ENCODE measurements at places on chromosomes 3 and 15.

DNA sequence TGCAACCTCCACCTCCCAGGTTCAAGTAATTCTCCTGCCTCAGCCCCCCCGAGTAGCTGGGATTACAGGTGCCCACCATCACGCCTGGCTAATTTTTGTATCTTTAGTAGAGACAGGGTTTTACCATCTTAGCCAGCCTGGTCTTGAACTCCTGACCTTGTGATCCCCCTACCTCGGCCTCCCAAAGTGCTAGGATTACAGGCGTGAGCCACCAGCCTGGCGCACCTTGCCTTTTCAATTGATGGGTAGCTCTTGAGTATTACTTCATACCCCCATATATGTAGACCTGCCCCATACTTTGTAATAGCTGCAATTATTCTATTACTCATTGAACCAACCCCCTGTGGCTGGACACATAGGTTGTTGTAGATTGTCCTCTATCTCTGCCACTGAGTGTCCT lies 101.3 kb downstream of the LRRK1 start:
- DNase-seq, result no peak

GRCh38 chr3:126672741-126673140 lies 17.8 kb upstream of the TXNRD3 start:
- DNase-seq, result no peak

DNA sequence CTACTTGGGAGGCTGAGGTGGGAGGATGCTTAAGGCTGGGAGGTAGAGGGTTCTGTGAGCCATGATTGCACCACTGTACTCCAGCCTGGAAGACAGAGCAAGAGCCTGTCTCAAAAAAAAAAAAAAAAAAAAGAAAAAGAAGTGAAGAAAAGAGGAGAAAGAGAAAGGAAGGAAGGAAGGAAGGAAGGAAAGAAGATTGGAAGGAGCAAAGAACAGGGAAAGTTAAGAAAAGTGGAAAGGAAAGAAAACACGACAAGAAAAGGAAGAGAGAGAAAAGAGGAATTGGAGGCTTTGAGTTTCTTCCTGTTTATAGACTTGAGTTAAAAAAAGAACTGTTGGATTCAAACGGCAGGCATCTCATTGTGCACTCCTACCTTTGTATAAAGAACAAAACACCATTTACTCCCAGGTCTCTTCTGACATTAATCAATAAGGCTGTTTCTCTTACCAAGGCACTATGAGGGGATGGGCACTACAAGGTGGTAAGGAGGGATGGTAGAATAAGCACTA lies 73.5 kb downstream of the EDEM1 start:
- no peak for DNase-seq

- DNase-seq, result no peak
Observed at GRCh38 chr3:192847941-192848340, 69.7 kb downstream of the MB21D2 start.

GRCh38 chr3:187773233-187774184 lies 28.2 kb upstream of the BCL6 start:
- no peak for DNase-seq

DNA sequence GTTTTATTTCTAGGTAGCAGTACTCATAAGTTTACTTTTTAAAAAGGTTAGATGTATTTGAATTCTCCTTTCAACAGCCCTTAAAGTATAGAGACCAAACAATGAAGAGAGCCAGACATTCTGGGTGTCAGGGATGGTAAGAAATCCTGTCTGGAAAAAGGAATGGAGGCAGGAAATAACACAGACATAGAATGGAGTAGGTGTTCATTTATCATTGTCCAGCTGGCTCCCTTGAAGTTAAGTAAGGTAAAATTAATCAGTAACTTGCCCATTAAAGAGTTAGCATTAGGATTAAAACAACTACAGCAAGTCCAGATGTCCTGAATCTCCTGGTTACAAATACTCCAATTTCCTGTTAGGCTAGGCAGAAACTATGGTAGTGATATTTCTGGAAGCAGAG lies 13.5 kb upstream of the SUCNR1 start:
- no peak for DNase-seq

GRCh38 chr3:197846491-197846890 lies 55.4 kb downstream of the LRCH3 start:
- no peak for DNase-seq

DNA sequence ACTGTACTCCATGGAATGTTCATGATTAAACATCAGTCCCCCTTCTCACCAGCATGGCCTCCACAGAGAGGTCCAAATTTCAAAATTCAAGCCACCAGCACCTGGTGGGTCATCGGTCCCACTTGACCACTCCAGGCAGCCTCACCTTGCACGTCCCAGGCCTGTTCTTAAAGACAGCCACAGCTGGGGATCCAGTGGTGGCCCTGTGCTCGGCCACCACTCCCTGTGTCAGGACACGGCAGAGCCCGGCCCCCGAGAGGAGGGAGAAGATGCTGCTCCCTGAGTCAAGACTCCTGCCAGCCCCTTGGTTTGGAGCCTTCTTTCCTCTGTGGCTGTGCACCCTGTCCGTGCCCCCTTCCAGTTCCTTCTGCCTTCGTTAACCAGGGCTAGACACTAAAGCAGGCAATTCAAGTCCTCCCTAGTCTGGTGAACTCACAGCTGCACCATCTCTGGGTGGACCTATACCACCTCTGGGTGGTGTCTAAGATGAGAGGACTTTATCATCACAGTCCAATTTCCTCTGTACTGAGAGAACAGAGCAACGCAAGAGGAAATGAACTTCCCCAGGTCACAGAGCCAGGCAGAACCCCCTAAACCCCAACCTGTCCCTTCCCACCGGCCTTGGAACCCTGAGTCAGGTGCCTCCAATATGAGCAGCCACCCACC lies 97.1 kb downstream of the MEGF11 start:
- no peak for DNase-seq

DNA sequence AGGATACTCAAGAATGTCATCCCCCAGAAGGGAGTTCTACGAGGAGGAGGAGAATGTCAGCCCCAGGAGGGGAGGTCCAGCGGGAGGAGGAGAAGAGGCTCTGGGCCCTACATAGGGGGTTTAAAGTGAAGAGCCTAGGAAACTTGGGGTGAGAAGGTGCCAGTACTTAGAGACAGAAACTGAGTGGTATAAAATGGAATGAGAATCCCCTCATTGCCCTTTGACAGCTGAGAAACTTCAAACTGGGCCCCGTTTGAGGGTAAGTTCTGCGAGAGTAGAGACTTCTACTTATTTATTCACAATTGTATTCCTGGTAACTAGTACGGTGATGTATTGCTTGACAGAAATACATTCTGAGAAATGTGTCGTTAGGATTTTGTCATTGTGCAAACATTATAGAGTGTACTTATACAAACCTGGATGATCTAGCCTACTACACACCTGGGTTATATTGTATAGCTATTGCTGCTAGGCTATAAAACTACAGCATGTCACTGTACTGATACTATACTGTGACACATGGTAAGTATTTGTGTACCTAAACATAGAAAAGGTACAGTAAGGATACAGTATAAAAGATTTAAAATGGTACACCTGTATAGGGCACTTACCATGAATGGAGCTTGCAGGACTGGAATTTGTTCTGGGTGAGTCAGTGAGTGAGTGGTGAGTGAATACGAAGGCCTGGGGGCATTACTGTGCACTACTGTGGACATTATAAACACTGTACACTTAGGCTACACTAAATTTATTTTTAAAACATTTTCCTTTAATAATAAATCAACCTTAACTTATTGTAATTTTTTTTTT lies 62.0 kb downstream of the TSC22D2 start:
- DNase-seq, result no peak

DNA sequence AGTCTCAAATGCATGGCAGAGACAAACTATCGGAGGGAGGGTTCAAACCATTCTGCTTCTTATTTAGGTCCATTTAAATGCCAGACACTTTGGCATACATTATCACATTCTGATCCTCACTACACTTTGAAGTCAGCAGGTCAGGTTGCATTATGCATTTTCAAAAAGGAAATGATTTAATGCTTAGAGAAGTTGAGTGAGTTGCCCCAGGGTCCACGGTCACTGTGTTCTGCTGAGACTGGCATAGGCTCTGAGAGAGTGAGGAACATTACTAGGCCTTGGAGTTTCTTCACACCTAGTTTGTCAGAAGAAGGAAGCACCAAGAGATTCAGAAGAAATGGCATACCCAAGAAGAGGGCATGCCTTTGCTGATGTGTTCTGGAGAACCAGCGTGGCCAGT lies 46.3 kb upstream of the ACAN start:
- DNase-seq, result no peak

- no peak for DNase-seq
Observed at GRCh38 chr3:4326868-4327267, 23.7 kb downstream of the SETMAR start.

- no peak for DNase-seq
Observed at GRCh38 chr3:171347301-171348039, 112.7 kb downstream of the TNIK start.

DNA sequence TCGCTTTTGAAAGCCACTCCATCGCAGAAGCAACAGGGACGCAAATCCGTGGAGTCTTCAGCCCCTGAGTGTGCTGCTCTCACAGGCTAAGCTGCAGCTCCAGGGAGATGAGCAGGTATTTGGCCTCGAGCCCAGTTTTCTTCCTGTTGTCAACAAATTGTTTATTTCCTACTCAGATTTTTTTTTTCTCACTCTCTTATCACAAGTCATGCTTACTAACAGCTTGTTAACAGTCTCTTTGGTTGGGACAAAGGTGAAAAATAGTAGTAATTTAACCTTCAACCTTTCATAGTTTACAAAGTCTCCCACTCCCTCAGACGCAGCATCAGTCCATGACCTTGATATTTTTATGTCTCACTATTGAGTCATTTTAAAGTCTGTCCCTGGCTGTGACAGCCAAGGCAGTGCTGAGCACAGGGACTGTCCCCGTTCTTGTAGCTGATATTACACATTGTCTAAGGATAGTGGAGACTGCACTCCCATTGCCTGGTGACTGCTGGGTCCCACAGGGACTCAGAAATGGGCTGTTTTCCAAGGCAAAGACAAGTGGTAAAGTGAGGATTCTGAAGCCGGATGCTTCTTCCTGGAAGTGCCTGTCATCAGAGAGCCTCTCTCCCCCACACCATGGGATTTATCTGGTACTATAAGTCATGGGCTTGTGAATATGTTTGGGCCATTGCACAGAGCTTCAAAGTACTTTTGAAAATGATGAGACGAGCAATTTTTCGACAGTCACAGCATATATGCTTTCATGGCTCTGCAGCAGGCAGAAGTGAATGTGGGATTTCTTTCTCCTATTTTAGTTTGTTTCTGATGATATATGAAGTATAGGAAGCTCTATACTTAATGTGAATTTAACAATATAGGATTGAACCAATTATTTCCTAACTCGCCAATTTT lies 59.8 kb upstream of the UNC13C start:
- no peak for DNase-seq

DNA sequence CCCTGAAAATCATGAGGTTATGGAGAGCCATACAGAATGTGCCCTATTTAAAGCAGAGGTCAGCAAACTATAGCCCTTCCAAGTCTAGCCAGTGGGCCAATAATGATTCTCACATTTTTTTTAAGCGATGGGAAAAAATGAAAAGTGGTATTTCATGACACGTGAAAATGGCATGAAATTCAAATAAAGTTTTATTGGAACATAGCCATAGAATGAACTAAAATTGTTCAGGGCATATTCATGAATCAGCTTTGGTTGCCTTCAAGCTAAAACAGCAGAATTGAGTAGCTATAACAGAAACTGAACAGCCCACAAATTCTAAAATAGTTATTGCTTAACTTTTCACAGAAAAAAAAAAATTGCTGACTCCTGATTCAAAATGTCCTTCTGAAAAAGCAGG lies 104.5 kb downstream of the TFG start:
- DNase-seq, result no peak

GRCh38 chr15:74642348-74642733 lies 26.7 kb downstream of the CLK3 start:
- DNase-seq, result no peak

- no peak for DNase-seq
Observed at GRCh38 chr3:40187945-40188344, 121.6 kb upstream of the EIF1B start.

DNA sequence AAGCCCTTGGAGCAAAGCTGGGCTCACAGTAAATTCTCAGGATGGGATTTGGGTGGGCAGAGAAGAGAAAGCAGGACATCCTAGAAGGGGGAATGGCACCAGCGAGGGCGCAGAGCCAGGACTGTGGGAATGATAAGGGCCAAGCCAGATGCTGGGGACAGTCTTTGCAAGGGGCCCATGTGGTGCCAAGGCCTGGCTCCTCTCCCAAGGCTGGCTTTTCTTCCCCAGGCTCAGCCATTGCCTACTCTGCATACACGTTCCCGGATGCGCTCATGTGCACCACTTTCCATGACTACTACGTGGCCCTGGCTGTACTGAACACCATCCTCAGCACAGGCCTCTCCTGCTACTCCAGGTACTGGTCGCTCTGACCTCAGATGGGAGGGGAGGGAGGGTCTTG lies 24.7 kb upstream of the KIF23 start:
- DNase-seq, result no peak

DNA sequence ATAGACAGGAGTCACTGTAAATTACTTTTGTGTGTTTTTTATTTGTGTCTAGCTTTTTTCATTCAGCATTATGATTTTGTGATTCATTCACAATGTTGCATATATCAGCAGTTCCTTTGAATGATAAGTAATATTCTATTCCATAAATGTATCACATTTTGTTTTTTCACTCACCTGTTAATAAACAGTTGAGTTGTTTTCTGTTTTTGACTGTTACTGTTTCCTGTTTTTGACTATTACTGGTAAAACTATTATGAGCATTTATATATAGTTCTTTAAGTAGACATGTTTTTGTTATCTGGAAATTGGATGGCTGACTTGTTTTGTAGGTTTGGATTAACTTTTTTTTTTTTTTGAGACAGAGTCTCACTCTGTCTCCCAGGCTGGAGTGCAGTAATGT lies 138.4 kb downstream of the RSRC1 start:
- no peak for DNase-seq

DNA sequence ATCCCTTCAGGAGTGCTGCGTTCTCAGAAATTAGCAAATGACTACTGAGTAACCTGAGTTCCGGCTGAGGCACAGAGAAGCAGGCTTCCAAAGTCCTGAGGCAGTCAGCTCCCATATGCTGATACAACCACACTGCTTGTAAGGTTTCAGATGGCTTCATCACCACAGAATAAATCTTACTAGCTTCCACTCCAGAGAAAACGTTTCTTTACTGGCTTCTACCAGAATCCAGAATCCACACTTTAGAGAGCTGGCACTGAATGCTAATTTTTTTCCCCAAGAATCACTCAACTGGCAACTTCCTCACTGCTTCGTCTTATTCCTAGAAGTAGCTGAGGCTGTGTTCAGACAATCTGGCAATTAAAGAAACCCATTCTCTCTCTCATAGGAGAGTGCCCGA lies 21.4 kb downstream of the TAMM41 start:
- no peak for DNase-seq

GRCh38 chr3:154062513-154062912 lies 58.7 kb upstream of the ARHGEF26 start:
- DNase-seq, result no peak

DNA sequence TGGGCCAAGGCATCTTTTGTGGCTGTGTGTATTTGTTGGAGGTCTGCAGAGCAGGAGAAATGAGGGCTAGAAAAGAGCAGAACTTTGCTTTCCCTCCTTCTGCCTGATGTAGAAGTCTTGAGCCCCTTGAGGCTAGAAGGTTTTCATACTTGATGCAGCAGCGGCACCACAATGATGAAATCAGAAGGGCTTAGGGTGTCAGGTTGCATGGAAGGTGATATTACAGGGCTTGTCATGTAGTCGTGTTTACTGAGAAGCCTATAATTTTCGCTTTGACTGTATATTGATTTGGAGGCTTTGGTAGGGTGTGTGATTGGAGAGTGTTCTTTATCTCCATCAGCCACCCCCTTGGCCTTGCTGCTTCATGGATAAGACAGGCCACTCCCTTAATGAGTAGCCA lies 339.8 kb downstream of the THSD4 start:
- no peak for DNase-seq

Measured in cortex of kidney (tissue), 1 donor.